ENCODE measurements at places on chromosomes 7 and 10.
A peak's percentile ranks its signal among the peaks of the same experiment; 100 is the strongest.

GRCh38 chr10:95675403-95676116 lies 18.2 kb downstream of the TCTN3 start:
- DNase-seq, result no peak

DNA sequence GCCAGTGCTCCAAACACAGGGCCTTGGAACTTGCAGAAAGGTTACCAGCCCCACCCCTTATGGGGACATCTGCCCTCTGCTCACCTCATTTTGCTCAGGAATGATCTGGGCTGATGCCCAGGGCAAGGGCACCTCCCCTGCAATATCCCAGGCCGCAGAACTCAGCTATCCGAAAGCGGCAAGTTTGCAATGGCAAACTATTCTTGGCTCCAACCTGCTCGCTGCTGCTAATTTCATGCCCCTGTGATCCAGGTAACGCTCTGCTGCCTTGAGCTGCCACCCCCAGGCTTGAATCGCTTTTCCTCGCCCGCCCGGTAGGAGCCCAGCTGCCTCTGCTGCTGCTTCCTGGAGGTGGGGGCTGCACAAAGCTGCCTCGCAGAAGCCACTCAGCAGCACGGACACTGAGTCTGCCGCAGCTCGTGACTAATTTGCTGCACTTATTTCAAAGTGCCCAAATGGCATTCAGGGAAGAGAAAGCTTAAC lies 18.2 kb downstream of the SLC29A3 start:
- no peak for DNase-seq

GRCh38 chr7:27802999-27803398 lies 63.0 kb downstream of the TAX1BP1 start:
- no peak for DNase-seq

DNA sequence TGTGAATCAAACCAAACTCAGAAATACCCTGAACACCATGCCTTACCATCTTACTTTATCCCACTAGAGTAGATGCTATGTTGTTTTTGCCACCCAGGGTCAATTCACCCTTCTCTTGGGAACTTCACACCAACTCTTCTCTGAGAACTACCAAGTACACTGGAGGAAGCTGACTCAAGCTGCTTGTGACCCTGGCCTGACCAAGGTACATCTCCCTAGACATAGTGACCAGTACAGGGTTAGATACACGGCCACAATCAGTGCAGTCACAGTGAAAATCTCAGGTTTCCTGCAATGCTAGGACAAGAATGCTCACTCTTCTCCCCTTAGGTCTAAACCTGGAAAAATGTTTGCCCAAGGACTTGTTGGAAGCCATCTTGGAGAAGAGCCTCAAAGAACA lies 31.8 kb downstream of the EZH2 start:
- no peak for DNase-seq

DNA sequence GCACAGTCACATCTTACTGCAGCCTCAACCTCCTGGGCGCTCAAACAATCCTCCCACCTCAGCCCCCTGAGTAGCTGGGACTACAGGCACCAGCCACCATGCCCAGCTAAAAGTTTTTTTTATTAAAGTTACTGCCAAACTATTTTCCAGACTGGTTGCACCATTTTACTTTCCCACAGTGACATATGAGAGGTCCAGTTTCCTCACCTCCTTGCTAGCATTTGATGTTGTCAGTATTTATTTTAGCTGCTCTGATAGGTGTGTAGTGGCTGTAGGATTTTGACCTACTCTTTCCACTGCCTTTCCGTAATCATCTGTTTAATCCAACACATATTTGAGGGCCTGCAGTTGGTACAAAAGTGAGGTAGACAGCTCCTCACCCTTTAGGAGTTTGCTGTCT lies 5.4 kb upstream of the UBE3C start:
- DNase-seq, result no peak

DNA sequence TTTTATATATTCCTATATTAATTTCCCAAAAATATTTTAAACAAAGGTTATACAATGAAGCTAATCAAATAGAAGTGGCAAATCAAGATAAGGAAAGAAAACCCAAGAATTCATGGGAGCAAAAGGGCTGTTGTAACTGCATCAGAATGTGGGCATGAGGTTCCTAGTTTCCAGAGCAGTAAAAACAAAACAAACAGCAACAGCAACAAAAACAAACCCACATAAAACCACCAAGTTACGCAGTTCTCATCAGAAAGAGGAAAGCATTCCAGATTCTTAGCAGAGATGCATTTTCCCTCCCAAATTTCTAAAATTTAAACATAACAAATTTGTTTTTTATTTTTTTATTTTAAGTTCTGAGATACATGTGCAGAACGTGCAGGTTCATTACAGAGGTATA lies 34.8 kb upstream of the MSMB start:
- DNase-seq, result no peak

DNA sequence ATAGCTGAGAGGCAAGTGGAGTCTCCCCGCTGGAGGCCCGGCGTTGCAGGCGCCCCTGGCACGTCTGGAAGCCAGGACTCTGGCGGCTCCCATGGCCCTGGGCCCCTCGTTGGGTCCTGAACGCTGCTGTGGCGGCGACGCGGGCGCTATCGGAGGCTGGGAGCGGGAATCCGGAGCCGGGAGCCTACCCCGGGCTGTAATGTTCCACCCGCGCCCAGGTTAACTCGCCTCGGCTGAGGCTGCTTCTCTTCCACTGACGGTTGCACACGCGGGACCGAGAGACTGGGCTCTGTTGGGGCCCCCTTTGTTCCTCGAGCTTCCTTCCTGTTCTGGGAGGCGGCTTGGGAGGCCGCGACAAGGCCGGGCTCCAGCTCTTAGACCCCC lies 1.3 kb upstream of the HOXA5 start:
- DNase-seq, result no peak

DNA sequence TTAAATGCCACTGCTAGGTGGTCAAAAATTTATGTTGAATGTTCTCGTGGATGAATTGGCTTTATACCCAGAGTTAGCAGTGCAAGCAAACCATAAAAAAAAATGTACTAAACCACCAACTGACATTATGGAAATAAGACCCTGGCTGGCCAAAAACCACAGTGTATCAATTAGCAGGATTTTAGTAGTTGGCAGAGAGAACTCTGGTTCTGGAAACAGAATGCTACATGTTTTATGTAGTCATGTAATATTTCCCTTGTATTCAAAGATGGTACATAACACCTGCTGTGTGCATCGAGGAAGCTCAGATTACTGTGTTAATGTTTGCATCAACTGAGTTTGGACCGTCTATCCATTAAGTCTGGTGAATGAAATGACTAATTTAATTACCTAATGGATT lies 618.5 kb downstream of the CCSER2 start:
- DNase-seq, result peak; percentile 76

- DNase-seq, result no peak
These were observed 10.8 kb upstream of the RAMP3 start for GRCh38 chr7:45146531-45147379.

GRCh38 chr7:69095649-69096048 lies 502.6 kb upstream of the AUTS2 start:
- no peak for DNase-seq

Measured in NCI-H446 (cell line).